Cortex of kidney (tissue), 1 donor: ENCODE measurements at places on chromosomes 4 and X.

- DNase-seq, result no peak
Observed at GRCh38 chrX:43556207-43556606, 99.9 kb upstream of the MAOA start.

DNA sequence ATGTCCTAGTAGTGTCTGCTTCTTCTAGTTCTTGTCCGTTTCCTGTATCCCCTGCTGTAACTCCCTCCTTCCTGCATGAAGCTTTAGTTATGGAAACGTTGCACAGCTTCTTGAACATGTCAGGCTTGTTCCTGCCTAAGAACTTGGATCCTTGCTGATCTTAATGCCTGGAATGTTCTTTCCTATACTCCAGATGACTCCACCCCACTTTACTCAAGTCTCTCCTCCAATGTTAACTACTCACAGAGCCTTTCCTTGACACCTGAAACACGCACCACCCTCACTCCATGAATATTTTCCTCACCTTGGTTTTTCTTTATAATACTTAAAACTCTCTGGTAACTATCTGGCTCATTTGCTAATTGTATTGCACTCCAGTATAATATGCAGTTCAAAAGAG, 19.4 kb downstream of the MAGEC3 start:
- DNase-seq, result no peak

GRCh38 chr4:93761286-93761685, 67.3 kb upstream of the ATOH1 start:
- DNase-seq, result no peak

- DNase-seq, result no peak
Observed at GRCh38 chr4:2290974-2291704, 29.2 kb upstream of the MXD4 start.

DNA sequence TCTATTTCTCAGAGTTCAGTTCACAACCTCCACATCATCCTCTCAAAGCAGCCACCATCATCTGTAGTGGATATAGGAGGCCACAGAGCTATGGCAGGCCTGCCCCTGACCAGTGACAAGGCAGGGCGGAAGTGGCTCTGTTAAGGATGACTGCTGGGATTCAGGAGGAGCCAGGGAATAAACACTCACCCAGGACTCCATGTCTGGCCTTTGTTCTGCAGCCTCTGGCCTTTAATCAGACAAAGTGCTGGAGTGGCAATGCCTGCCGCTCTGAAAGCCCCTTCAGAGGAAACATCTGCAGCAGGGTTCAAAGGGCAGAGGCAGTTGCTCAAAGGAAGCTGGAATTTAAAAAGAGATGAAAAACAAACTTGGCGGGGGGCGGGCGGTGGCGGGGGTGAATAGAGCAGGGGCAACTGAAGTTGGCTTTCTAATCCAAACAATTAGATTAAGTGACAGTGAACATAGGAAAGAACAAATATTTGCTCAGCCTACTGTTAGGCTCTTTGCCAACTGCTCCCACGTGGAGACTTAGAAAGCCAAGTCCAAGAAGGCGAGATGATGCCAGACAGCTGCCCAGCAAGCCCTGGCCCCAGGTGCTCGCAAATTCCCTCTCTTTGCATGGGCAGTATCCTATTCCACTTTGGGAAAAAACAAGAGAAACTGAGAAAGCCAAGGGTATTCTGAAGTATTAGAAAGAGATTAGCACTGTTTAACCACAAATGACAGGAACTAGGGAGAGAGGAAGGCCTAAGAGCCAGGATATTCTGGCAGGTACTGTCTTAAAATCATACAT, 5.5 kb downstream of the MPP1 start:
- no peak for DNase-seq

GRCh38 chrX:100863326-100863864, 10.8 kb downstream of the NOX1 start:
- no peak for DNase-seq

GRCh38 chrX:74450803-74451449, 29.6 kb downstream of the SLC16A2 start:
- DNase-seq, result no peak

DNA sequence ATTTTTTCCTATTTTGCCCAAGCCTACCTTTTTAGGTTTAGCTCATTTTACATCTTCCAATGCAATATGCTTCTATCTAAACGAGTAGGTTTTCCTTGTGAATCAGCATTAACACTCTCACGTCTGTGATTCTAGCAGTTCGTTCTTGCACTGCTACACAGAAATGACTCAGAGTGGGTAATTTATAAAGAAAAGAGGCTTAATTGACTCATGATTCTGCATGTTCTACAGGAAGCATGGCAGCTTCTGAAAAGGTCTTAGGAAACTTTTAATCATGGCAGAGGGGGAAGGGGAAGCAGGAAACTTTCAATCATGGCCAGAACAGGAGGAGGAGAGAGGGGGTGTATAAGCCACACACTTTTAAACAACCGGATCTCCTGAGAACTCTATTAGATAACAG, 44.9 kb downstream of the SPANXN1 start:
- DNase-seq, result no peak

DNA sequence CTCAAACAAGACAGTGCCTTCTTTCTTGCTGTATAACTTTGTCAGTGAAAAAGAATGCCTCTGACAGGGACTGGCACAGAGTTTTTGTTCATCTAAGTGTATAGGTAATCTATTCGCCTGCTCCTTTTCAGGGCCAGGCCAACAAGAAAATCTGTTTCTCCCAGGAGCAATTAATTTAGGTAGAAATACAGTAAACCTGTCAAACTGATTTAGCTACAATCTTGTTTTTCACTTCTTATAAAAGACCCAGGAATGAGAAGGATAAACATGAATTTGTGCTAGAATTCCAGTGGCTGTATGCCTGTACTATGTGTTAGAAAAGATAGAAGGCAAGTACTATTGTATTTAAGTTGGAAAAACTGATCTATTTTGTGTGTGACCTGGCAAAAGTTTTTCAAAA, 6.1 kb downstream of the TMA16 start:
- DNase-seq, result no peak

DNA sequence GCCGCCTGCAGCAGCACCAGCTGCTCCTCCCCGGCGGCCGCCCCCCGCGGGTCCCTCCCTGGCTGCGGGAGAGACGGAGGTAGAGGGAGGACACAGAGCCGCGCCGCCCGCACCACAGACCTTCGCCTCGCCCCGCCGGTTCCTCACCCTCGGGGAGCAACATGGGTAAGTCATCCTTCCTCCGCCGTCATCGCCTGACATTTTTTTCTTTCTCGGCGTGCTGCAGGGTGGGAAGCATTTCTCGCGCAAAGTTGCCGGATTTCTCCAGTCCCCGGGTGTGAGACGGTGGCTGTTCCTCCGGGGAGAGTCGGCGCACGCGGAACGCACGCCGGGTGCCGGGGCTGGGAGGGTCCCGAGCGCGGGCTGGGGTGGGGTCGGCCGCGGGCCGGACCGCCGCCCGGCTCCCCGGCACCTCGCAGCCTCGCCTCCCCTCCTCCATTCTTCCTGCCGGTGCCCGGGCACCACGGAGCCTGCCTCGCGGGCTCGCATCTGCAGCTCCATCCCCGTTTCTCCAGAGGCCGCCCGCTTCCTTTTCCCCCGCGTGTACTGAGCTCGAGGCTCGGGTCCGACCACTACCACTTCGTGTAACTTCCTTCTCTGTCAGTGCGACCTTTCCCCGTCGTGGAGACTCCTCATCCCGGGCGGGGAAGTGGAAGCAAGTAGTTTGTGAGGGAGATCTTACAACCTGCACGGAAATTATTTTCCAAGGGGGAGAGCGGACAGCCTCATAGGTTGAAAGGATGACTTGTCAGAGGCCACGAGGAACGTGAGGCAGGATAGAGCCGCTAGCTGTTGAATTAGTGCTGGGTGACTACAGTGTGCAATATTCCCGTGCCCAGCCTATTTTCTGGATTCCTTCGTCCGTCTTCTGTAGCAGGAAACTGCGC, 464 bp downstream of the RAP1GDS1 start:
- peak; percentile 42 for DNase-seq

- no peak for DNase-seq
Observed at GRCh38 chrX:107773206-107773605, 2.4 kb downstream of the TSC22D3 start.

DNA sequence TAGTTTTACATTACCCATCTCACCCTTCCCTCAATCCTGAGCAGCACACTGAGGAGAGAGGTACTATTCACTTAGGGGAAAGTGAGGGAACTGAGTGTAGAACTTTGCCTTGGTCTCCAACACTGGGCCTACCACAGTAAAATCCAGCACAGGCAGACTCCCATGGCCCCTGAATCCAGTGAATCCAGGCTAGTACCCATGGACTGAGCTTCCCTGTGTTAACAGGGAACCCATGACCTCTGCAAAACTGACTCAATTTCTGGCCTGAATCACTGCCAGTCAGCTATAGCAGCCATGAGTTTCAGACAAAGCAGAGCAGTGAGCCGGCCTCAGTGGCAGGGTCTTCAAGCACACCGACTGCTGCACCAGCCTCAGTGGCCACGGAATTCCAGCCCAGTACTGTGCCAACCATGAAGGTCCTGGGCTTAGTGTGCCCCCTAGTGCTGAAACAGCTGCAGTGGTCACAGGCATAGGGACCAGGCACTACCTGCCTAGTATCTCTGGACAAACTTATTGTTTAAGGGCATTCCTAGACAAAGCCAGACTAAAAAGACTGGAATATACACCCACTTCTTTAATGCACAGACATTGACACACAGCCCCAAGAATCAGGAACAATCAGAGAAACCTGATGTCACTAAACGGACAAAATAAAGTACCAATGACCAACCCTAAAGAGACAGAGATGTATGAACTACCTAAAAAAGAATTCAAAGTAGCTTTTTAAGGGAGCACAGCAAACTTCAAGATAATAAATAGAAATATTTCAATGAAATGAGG, 127.4 kb upstream of the RPL34 start:
- no peak for DNase-seq

- DNase-seq, result no peak
Observed at GRCh38 chrX:100700809-100701208, 31.1 kb downstream of the SYTL4 start.

DNA sequence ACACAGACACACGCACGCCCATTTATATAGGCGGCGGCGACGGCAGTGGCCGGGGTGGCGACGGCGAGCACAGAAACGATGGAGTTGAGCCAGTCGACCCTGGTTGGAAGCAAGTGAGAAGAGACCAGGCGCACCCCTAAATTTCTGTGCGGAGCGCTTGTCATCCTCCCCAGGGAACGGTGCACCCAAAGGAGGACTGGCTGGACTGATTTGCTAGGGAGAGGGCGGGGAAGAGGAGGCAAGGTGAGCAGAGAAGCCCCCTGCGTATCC, 302 bp downstream of the NHS start:
- no peak for DNase-seq
